ENCODE measurements at places on chromosomes 4 and X.

DNA sequence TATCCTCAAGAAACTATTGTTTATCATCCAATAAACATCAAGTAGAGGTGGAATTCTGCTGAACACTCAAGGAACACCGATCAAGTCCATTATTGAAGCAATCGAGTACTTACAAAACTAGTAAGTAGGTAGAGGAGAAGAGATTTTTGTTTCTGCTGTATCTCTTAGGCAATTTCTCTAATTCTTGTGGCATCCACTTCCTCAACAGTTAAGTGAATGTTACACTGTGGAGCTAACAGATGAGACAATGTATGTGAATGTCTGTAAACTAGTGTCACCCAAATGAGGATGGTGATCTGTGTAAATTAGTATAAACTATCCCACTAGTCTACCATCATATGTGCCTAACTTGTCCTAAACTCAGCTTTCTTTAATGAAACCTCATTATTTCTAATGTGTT lies 261.6 kb downstream of the ARHGAP24 start:
- no peak for DNase-seq

DNA sequence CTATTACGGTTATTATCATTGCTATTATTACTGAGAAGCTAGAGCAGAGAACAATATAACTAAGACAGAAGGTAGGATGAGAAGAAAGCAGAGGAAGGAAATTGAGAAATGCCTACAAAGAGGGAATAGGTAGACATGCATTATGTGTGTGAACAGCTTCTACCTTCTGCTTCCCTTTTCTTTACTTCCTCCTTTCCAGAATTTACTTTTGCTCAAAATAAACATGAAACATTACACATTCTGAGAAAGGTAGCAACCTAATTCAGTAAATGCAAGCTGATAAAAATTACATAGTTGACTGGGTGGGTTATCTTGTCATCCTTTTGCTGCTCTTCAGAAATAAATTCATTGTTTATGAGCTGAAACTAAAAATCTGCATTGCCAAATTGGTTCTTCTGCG lies 54.6 kb downstream of the AMOT start:
- DNase-seq: no peak

GRCh38 chrX:63250253-63250868 lies 100.8 kb downstream of the SPIN4 start:
- DNase-seq: no peak

GRCh38 chr4:54645830-54646229 lies 11.9 kb upstream of the KIT start:
- DNase-seq: no peak

DNA sequence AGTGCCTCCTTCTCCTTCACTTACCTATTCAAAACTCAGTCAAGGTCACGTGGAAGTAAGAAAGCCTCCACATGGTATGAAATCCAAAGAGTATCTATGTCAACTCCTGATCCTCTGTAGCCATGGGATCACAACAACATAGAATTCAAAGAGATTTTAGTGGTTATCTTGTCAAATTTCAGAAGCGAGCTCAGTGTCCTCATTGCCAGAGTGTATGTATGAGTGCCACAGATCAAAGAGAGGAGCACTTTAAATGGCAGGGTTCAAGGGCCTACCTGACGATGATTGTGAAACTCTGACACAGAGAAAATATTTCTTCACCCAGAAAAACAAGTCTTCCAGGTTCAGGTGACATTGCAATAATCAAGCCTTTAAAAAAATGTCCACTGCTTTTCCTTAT lies 1.2 kb upstream of the ACE2 start:
- no peak for DNase-seq

- DNase-seq: no peak
Measured at GRCh38 chrX:132676102-132676501, 187.3 kb upstream of the MBNL3 start.

- no peak for DNase-seq
Measured at GRCh38 chr4:21888195-21888976, 60.2 kb downstream of the KCNIP4 start.

GRCh38 chrX:26032111-26032912 lies 105.8 kb upstream of the MAGEB18 start:
- DNase-seq: no peak

- DNase-seq: no peak
Measured at GRCh38 chr4:175062183-175062592, 144.0 kb downstream of the ADAM29 start.

DNA sequence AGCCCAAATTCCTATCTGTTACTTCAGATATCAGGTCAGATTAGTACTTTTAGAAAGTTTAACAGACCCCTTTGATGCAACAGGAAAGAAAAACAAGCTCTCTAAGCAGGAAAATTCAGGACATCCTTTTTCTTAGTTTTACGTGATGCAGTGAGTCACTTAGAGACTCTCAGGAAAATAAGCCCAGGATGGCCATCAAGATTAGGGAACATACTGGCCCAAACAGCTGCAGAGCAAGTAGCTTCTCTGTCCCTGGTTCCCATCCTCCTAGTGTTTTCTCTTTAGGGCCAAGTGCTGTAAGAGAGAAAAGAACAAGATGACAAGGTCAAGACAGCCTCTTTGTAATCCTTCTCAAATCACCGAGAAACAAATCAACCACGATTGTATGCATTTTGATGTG lies 219.1 kb downstream of the ZNF674 start:
- DNase-seq: no peak

- DNase-seq: no peak
Measured at GRCh38 chrX:15334561-15334960, 762 bp downstream of the PIGA start.

- no peak for DNase-seq
Measured at GRCh38 chr4:81963015-81963762, 410.6 kb downstream of the HNRNPD start.

DNA sequence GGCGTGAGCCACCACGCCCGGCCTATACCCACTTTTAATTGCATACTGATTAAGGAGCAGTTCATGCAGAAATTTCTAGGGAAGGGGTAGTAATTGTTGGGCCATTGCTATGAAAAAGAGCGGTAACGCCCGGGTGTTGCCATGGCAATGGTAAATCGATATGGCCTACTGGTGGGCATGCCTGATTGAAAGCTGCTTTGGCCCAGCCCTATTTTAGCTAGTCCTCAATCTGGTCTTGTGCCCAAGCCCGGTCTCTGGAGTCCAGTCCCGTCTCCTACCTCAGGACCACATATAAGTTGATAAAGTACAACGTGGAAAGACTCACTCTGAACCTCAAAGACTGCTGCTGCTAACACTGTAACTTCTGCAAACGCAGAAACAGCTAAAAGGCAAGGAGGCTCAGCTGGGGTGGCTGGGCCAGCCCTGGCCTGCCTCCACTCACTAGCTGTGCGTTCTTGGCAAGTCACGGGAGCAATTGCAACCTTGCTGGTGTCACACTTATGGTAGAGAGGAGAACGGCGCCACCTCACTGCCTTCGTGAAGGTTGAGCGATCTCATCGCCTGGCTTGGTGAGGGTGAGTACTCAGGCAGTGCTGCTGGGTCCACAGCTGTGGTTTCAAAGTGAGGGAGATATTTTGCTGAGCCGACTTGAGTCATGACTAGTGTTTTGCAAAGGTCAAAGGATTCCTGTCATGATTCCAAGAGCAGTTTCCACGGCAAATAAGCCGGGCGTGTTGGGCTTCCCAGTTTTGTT lies 57.0 kb upstream of the GRPEL1 start:
- peak; percentile 71 for DNase-seq

Measured in aorta (tissue), 5 donors.